Activated T-helper 1 cell treated with anti-CD3 and anti-CD28 coated beads, Interleukin-2, amount 50 U/mL, for 16 hours (primary cell): ENCODE measurements at places on chromosomes 11 and 22.

DNA sequence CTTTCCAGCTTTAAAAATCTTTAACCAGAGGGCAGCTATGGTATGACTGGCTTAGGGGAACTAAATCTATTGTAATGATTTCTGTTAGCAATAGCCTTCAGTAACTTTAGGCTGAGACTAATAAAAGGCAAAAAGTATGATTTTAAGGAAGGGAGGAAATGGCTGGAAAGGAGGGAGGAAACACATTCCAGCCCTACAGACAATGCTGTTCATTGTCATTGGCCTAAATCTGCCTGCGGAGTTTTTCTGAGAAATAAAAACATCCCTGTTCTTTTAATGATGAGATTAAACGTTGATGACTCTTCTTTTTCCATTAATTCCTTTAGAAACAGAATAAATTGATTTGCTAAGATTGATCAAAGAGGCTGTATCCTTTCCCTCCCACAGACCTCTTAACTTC, 99.6 kb upstream of the GRAMD1B start:
- DNase-seq = no peak

GRCh38 chr11:127395034-127395433, 394.5 kb upstream of the KIRREL3 start:
- no peak for DNase-seq

- DNase-seq = no peak
These were observed 77.4 kb downstream of the FAM168A start for GRCh38 chr11:73520353-73521061.

- no peak for DNase-seq
These were observed 25.5 kb downstream of the FCHSD2 start for GRCh38 chr11:73116636-73117035.

DNA sequence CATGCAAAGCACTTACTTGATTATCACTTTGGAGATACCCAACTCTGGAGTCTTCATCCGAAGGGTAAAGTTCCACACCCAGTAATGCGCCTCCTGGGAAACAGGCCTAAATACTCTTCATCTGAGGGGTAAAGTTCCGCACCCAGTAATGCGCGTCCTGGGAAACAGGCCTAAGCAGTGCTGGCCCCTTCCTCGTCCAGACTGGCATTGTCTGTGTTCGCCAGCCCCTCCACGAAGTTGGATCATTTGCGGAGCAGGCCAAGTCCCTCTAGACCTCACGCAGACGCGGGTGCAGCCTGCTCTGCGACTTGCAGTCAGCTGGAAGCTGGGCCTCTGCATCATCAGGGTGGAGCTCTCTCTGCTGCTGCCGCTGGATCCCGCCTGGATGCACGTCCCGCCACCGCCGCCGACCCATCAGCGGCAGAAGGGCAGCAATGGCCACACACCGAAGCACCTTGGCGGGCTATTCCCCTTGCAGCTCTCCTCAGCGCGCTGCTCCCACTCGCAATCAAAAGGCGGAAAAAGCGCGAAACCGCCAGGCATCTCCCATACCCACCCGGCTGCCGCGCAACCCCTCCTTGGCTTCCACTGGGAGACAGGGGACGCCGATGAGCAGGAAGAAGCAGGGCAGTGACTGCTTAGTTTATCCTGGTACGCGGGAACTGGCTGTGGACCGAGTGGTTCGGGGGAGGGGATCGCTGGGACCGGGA, 34.1 kb upstream of the GLYATL1 start:
- DNase-seq = no peak

- no peak for DNase-seq
These were observed 34.2 kb upstream of the BIRC3 start for GRCh38 chr11:102283116-102283485.

- no peak for DNase-seq
These were observed 121.7 kb downstream of the MN1 start for GRCh38 chr22:27679693-27680488.

DNA sequence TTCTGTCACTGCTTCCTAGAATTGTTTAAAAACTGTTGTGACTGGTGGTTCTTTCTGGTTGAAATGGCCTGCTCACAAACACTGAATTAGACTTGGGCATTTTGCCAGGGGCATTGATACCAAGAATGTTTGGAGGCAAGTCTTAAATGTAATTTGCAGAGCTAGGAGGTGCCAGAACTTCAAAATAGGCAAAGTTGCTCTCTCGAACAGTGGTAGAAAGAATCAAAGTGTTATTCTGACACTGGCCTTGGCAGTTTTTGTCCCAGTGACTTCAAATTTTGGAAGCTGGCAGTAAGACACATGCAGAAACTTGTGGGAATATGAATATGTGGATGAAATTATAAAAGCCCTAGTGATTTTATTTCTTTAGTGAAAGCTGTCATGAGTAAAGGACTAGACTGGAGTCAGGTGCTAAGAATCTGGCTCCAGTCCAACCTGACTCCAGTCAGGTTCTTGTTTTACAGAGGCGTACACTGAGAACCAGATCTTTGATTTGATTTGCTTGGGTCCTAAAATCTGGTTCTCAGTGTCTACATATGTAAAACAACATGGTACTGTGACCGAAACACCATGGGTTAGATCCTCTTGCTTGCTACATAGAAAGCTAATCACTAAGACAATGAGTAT, 20.9 kb downstream of the SVIP start:
- DNase-seq = no peak

DNA sequence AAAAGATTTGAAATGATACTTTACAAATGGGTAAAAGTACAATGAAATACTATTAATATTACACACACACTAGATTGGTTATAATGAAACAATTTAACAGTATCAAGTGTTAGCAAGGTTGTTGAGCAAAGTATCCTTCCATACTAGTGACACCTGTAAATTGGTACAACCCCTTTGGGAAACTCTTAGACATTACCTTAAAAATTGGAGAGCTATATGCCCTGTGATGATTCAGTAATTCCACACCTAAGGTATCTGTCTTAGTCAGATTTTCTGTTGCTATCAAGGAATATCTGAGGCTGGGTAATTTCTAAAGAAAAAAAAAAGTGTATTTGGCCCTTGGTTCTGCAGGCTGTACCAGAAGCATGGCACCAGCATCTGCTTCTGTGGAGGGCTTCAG, 7.4 kb upstream of the GDPD4 start:
- no peak for DNase-seq

DNA sequence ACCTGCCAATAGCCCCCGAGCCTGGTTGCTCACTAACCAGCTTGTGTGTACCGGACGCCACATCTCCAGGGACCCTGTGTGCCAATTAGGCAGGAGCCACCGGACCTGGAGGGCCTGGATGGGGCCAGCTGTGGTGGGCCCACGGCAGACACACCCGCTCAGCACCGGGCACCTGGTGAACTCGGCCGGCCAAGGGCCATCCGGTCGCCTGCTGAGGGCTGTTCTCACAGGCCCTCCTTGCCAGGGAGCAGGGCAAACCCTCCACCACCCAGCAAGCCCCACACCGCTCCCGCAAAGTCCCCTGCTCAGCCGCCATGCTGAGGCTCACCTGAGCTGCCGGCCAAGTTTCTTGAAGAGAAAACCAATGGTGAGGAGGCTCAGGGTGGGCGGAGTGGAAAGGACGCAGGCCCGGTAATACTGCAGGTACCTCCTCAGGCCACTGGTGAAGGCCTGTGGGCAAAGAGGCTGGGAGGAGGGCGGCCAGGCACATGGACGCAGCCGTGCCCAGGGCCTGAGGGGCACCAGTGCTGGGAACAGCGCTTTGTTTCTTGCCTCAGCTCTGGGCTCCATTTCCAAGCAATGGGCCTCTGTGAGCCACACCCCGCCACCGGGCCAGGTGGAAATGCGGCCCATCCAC, 17.1 kb downstream of the TUBGCP6 start:
- no peak for DNase-seq

GRCh38 chr22:49961005-49961600, 531 bp downstream of the PIM3 start:
- DNase-seq = no peak

DNA sequence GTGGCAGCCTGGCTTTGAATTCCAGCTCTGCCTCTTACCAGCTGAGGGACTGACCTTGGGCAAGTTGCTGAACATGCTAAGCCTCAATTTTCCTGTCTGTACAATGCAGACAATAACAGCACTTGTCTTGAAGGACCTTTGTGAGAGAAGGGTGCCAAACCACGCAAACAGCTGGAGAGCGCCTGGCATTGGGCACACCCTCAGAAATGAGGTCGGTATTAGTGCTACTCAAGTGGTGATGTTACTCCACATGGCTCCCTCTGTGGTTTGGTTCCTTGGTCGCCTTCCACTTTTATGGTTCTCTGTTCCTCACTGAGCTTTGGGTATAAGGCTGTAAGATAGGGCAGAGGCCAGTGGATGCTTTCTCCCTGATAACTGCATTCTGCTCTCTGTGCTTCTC, 8.2 kb downstream of the UBASH3B start:
- no peak for DNase-seq

- DNase-seq = no peak
These were observed 247.1 kb downstream of the C11orf87 start for GRCh38 chr11:109668973-109669634.

- no peak for DNase-seq
These were observed 6.2 kb downstream of the TEAD1 start for GRCh38 chr11:12680246-12680939.

DNA sequence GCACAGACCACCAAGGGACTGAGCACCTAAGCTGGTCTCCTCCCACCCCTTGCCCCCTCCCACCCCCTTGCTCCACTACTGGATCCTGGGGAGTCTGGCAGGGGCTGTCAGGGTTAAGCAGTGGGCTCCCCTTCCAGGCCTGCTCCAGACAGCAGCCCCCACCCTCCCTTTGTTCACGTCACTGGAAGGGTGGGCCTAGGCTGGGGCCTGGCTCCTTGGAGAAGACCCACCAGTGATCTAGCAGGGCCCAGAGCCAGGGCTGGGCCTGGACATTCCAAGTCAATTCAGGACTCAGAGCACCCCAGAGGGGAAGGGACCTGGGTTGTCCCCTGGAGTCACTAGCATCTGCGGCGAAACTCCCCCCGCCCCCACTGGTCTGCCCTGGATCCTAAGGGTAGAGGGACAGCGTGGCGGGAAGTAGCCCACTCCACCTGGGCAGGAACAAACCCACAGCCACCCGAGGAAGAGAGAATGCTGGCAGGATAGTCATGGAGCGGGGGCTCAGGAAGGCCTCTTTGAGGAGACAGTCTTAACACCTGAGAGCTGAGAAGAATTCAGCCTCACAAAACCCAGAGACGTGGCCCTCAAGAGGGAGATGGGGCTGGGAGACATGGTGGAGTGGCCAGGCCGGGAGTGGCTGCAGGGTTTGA, 45.8 kb downstream of the IGLL1 start:
- DNase-seq = no peak

DNA sequence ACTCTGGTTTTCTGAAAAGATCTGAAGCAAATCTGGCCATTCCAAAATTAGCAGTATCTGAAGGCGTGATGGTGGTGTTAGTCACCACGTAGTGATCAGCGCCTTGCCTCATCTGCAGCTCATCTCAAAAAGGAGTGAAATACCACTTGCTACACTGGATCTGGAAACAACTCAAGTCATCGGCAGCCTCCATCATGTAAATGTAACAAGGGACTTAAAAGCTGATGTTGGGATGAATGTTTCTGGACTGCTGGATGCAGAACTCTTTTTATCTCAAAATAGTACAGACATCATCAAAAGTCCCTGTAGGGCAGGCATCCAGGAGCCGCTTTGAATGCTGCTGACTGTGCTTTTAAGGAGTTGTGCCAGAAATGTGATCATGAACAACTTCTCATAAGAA, 14.1 kb upstream of the APLP2 start:
- DNase-seq = no peak

DNA sequence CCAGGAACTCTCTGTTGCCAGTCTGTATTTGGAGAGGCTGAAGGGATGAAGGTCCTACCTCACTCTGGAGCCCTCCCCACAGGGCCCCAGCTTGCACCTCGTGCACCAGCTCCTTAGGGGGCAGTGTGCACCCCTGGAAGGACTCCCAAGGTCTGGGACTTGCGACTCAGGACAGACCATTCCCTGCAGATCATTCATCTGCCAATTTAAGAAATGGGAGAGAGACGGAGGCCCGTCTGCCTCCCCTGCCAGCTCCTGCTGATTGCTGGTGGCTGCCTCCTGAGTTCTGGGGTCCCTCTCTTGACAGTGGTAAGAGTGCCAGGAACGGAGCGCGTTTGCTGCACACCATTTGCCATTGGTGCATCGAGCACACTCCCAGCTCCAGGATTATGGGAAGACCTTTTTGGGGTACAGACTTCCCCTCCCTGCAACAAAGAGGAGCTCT, 27.4 kb upstream of the MALAT1 start:
- DNase-seq = no peak

- no peak for DNase-seq
These were observed 45.2 kb downstream of the MPPED1 start for GRCh38 chr22:43457002-43457401.

DNA sequence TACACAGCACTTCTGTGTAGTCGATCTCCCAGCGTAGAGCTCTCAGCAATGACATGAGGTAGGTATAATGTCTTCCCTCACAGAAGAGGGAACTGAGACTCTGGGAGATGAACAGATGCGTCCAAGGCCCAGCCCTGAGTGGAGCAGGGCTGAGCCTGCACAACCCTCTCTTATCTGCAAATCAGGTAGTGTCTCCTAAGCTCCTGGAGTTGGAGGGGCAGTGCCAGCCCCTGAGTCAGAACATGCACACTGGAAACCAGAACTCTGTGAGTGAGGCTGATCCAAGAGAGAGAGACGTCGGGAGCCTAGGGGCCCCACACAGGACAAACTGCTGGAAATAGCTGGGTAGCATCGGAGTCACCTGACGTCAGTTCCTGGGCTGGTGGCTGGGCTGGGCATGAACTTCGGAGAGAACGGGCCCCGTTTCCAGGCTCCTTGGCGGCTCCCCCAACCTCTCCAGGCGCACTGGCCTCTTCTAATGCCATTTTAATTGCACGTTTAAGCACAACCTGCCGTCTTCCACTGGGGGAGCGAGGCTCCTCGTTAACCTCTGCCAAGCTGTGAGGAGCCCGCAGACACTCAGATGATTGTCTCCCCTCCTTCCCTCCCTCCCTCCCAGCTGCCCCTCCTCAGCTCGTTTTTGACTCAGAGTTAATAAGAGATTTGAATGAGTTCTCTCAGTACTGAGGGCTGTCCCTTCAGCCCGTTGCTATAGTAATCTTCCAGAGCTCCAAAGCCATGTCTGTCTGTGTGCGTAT, 191.2 kb upstream of the TBCEL start:
- no peak for DNase-seq

- peak; percentile 42 for DNase-seq
These were observed at the start of gene FADS2 for GRCh38 chr11:61827571-61828378. FADS2 (plus strand) TSS chr11:61828300; CDS start chr11:61828391, 91 bp downstream.

DNA sequence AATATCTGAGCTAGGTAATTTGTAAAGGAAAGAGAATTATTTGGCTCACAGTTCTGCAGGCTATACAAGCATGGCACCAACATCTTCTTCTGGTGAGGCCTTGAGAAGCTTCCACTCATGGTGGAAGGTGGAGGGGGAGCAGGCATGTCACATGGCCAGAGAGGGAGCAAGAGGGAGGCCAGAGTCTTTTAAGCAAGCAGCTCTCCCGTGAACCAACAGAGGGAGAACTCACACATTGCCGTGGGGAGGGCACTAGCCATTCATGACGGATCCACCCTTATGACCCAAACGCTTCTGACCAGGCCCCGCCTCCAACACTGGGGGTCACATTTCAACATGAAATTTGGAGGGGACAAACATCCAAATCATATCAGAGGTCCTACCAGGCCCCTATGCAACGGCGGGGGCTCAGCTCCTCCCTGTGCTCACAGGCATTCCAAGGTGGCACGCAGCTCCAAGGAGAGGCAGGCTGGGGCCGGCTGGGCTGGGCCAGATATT, 4.6 kb downstream of the C11orf96 start:
- no peak for DNase-seq
